Tracheal epithelial cell (primary cell): ENCODE measurements at places on chromosomes 3 and 15. TPM values are rescaled to one million over a fixed set of nuclear protein-coding genes. Genes with fewer than 3 reads are reported as not detected.

PLSCR5 gene
- total RNA-seq = not detected in 2 replicates

EIF4E3 gene
- total RNA-seq = 3.1 and 3.2 TPM in 2 replicates

HHLA2 gene
- total RNA-seq = not detected in 2 replicates

FEZF2 gene
- not detected in 2 replicates for total RNA-seq

PROS1 gene
- 9.2 and 9.6 TPM in 2 replicates for total RNA-seq
